CD14-positive monocyte (primary cell): ENCODE measurements at places on chromosomes 2 and 18.

GRCh38 chr2:179344280-179344964 lies 79.8 kb upstream of the SESTD1 start:
- no peak for DNase-seq

DNA sequence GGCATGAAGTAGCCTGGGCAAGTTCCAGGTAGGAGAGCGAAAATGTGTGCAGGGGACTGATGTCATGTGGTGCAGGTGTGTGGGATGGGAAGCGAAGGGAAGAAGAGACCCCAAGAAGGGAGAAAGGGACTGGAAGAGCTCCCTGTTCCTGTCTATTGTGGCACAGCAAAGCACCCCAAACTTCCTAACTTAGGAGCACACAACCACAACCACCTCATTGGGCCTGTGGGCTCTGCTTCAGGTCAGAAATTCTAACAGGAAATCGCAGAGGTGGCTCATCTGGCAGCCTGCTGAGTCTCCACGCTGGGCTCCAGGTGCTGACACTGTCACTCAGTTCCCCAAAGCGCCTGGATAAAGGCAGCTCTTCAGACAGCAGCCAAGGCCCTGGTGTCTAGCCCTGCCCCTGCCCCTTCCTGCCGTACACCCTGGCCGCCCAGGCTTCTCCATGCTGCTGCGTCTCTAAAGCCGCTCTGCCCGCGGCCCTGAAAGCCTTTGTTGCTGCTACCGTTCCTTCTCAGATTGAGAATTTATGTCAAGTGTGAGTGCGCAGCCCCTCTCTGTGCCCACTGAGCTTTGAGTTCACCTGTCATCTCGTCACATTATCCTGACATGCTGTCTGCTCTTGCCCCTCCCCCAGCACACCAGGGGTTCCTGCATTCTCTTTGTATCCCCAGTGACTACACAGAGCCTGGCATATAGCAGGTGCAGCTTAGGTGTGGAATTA lies 140.2 kb upstream of the BCL2L11 start:
- DNase-seq, result no peak

GRCh38 chr18:3093624-3094337 lies 80.8 kb upstream of the LPIN2 start:
- no peak for DNase-seq

DNA sequence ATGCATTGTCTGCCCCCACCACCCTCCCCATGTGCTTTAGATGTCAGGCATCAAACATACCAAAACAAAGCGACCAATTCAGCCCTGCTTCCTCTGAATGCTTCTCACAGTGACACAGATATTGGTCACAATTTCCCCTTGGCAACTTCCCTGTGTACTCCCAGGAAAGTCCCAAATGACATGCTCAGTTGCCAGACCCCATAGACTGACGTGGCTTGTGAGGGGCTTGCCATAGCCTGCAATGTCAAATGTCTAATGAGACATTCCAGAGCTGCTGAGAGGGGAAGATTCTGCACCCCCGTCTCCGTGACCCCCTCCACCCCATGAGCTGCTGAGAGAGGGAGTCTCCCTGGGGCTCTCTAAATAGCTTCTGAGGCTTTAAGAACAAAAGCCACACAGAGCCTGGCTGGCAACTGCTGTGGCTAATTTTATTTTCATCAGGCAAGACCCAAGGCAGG lies 47.3 kb downstream of the RFTN2 start:
- DNase-seq, result peak; percentile 77

- DNase-seq, result no peak
Measured at GRCh38 chr2:33589444-33589843, 9.7 kb downstream of the FAM98A start.

- no peak for DNase-seq
Measured at GRCh38 chr2:142325870-142326269, 195.1 kb upstream of the LRP1B start.

GRCh38 chr2:222912117-222912516 lies 51.3 kb downstream of the ACSL3 start:
- peak; percentile 79 for DNase-seq

DNA sequence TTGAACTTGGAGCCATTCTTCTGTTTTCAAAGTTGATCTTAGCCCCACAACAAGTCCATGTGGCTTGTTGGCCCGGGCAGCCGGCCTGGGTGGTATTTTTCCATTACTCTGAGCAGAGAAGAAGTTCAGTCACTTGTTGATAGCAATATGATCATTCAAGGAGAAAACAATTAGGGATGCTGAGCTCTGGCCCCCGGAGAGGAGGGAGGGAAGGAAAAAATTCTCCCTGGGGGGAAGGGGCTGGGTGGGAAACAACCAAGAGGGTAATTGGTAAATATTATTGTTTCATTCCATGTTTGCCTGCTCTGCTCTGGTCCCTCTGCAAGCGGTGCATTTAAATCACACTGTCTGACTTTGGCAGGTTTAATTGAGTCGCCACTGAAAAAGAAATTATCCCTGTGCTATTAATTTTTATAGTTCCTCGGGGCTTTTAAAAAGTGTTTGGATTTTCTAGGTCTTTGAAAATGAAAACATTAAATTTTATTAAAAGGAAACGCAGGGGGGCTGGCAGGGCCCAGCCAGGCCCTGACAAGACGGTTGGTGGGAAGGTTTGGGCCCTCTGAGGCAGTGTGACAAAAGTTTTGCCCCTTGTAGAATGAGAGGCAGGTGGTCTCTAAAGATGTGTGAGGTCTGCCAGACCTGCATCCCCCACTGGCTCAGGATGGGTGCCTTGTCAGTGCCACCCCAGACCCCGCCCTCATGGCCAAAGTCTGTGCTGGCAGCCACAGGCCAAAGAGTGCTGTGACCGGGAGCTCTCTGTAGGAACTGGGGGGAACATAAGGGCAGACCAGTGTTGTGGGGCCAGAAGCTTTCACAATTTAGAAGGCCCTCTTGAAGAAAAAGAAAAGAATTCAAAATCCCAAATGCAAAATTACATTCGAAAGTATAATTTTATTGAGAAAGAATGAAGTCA lies 52.5 kb upstream of the SLC14A2 start:
- no peak for DNase-seq

GRCh38 chr18:47754311-47755101 lies 176.0 kb downstream of the SMAD2 start:
- DNase-seq, result no peak

- no peak for DNase-seq
Measured at GRCh38 chr18:33665187-33665586, 87.2 kb downstream of the ASXL3 start.

GRCh38 chr2:85440729-85441128 lies 22.2 kb downstream of the SH2D6 start:
- DNase-seq, result no peak

DNA sequence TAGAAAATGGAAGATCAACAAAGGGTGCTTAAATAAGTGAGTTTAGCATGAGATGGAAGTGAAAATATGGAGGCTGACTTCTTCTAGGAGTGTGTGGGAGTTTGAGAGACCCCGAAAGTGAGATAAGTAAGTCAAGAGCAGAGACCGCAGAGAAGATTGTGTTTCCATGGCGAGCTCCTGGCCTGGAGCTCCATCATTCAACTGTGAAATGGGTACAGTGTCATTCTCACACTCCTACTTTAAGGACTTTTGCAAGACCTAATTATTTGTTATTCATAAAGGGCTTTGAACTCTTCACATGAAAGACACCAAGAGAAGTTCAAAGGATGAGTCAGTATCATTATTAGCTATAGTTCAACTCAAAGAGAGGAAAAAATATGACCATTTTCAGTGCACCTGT lies 134.2 kb upstream of the PIK3C3 start:
- no peak for DNase-seq

DNA sequence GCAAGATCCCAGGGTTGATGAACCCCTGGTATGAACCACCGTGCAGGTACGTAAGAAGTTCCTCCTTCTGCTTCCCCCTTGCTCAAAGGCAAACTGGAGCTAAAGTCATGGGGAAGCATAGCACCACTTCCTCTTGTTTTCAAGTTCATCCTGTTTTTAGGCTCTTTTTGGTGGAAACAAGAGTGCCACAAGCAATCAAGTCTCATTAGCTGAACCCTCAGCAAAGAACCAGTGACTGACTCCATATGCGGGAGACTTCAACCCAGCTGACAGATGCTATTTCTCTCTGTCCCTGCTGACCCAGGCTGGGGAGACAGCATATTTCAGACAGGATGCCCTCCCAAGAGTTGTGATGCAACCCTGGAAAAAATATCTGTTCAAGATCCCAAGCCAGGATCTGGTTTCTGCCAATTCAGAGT lies 47.7 kb downstream of the BCL2 start:
- peak; percentile 62 for DNase-seq

GRCh38 chr18:32552421-32553030 lies 81.8 kb upstream of the GAREM1 start:
- DNase-seq, result peak; percentile 25
